ENCODE measurements at places on chromosomes 7 and 10.

- DNase-seq = no peak
Measured at GRCh38 chr10:819816-820215, 111.7 kb downstream of the LARP4B start.

GRCh38 chr10:45058992-45059561 lies 58.4 kb downstream of the ZNF22 start:
- no peak for DNase-seq

- DNase-seq = no peak
Measured at GRCh38 chr10:75137533-75138438, 26.3 kb downstream of the SAMD8 start.

DNA sequence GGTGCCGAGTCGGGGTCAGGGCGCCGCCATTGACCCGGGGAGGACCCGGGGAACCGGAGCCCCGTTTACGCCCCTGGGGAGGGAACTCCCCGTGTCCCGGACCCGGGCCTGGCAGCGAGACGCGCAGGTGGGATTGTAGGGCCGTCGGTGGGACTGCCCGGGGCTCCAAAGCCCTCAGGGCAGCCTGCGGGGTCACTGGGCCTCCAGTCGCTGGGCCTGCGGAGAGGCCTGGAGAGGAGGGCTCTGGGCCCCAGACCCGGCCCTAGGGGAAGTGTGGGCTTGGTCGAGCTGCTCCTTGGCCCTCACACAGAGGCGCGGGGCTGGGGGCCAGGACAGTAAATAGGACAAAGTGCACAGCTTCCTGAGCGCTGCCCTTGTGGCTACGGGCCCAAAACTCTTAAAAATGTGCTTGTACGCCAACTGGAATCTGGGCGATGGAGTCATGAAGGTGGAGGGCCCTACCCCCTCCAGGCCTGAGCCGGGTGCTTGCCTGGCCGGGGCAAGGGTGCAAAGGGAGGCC lies 657 bp downstream of the ECHDC3 start:
- no peak for DNase-seq

DNA sequence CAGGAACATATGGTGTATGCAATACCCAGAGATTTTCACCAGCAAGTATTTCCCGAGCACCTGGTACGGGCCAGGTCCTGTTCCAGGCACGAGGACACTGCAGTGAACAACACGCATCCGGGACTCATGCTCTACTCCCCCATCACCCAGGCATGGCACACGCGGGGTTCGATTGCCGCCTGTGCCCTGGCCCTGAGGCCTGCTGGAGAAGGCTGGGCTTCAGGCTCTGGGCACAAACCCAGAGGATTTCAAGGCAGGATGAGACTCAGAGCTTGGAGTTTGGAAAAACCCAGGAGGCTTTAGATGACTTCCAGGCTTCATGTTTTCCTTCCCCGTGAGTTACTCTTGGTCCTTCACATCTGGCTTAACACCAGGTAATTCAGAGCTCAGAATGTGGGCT lies 143.5 kb downstream of the NEURL1 start:
- DNase-seq = no peak

GRCh38 chr7:148095066-148095465 lies 495.5 kb upstream of the C7orf33 start:
- no peak for DNase-seq

GRCh38 chr7:69775231-69775771 lies 177.0 kb downstream of the AUTS2 start:
- DNase-seq = no peak

DNA sequence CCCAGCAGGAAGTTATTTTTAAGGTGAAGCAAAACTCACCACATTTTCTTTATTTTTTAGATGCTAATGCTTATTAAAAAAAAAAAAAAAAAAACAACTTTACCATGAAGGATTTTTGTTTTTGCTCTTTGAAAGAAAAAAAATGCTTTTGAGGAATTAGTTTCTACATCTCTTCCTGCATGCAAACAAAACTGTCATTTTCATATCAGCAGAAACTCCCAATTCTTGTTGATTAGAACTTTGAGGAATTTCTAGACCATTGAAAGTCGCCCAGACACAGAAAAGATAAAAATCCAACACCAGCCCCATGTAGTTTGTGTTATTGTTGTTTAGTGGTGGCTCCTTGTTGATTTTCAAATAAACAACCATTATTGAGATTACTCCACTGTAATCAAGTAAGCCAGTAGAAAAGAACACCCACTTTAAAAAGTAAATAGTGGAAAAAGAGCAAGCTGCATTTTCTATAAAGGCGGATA lies 14.3 kb downstream of the SKIDA1 start:
- DNase-seq = no peak

- DNase-seq = no peak
Measured at GRCh38 chr10:78914502-78915189, 154.1 kb upstream of the ZMIZ1 start.

- no peak for DNase-seq
Measured at GRCh38 chr7:98215561-98216495, 4.6 kb downstream of the BHLHA15 start.

- no peak for DNase-seq
Measured at GRCh38 chr10:49086889-49087288, 28.4 kb downstream of the VSTM4 start.

DNA sequence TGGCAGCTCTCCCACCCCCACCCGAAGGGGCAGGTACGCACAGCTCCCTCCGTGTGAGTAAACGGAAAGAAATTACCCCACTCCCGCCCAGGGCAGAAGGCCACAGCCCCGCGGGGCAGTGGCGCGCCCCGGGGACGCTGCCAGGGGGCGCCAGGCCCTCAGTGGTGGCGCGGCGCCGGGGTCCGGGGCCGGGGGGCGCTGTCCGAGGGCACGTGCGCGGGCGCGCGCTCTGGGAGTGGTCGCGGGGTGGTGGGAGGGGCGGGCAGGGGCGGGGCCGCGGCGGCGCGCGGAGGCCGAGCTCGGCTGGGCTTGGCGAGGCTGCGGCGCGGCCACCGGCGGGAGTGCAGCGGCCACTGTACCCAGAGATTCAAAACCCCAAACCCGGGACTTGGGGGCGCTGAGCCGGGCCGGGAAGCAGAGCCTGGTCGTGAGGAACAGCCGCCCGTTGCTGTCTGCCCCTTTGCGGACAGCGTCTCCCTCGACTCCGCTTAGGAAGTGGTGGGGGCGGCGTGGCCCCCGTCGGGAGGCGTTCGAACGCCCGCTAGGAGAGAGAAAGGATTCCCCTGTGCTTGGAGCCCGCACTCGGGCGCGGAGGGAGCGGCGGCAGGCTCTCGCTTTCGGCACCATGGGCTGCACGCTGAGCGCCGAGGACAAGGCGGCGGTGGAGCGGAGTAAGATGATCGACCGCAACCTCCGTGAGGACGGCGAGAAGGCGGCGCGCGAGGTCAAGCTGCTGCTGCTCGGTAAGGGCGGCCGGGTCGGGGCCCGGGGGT lies at the start of gene GNAI1:
GNAI1 (plus strand) TSS at position 296 of the 773 bp plus-strand sequence; CDS start at position 626, 330 bp downstream.
- DNase-seq = peak; percentile 9

DNA sequence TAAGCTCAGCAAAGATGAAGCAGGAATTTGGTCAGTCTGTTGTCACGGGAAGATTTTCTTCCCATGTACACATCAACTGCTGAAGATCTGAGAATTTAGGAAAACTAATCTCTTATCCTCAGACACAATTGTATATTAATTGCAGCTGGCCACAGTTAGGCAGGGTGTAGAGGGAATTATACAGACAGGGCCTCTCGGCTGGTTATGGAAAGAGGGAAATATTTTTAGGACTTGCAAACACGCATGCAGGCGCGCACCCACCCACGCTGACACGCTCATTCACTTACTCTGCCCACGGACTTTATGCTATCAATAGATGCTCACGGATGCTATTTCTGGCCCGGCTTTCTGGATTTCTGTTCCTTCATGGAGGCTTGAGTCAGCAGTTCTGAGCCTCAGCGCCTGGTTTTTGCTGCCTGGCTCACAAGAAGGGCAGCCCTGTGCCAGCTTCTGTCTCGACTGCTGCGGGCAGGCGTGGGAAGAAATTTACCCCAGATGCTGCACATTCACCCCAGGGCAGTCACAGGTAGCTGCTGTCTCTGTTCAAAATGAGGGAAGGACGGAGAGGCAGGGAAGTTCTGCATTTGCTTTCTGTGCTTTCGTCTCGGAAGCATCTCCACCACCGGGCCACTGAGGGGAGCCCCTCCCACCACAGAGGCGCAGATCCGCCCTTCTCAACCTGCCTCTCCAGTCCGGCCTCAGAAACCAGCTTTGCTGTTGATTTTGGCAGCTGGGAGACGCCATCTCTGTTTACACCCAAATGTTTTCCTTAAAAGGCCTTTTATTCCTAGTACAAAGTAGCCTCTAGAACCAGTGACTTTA lies 116.3 kb upstream of the BTBD16 start:
- no peak for DNase-seq

DNA sequence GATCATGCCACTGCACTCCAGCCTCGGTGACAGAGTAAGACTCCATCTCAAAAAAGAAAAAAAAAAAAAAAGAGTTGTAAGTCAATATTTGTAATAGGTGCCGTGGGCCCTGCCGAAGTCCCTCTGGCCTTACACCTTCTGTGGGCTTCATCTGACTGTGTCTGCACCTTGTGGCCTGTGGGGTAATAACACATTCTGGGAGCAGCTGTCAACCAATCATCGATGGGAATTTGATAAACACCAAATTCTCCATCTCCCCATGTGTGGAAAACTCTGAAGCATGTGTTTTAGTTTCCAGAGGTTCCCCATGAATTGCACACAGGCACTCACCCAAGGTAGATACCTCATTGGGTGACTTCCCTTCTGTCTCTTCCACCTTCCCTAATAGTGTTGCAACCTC lies 10.8 kb downstream of the ZNF394 start:
- DNase-seq = no peak

GRCh38 chr7:7177044-7177517 lies 5.3 kb upstream of the C1GALT1 start:
- no peak for DNase-seq

DNA sequence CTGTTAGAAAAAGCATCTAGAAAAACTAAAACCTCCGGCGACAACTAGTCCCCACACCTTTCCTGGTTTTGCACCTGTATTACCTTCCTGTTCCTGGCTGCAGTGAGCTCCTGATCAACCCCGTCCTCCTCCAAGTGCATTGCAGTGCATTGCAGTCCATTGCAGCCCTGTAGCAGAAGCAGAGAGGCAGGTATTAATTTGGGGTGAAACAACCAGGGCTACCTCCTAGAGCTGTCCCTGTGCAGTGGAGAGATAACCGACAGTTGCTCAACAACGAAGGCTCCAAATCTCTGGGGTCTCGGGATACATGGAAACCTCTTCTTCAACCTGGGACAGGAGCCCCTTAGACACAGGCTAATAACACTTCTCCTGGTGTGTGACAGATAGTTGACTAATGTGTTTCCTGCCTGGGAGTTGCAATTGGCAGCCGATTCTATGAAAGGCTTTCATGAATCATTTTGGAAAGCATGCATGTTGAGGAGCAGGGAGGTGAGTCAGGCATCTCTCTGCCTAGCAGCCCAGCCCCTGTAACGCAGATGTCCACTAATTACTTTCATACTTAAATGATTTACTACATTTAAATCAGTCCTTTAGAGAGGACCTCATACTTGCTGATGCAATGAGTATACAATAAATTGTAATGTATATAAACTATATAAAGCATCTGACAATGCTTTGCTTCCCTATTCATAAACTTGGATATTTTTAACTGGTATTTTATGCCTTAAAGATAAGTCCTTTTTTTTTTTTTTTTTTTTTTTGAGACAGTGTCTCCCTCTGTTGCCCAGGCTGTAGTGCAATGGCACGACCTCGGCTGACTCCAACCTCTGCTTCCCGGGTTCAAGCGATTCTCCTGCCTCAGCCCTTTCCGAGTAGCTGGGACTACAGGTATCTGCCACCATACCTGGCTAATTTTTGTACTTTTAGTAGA lies 59.0 kb downstream of the PRR15 start:
- DNase-seq = no peak

DNA sequence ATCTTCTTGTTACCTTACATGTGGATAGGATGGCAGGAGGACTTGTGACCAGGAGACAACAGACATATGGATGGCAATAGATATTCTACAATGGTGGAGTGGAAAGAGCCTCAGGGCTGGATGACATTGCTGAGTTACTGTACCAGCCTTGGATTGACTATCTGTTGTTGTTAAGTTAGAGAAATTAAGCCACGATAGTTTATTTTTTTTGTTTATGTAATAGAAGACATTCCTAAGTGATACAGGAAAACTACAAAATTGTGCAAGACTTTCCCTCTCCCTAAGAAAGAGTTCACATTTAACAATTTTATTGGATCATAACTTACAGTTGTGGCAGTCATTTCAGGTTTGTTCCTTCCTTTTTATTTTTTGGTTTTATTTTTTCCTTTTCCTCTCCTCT lies 230.7 kb upstream of the CACNA2D1 start:
- no peak for DNase-seq

- DNase-seq = no peak
Measured at GRCh38 chr7:74495112-74496086, 41.7 kb downstream of the GTF2IRD1 start.

DNA sequence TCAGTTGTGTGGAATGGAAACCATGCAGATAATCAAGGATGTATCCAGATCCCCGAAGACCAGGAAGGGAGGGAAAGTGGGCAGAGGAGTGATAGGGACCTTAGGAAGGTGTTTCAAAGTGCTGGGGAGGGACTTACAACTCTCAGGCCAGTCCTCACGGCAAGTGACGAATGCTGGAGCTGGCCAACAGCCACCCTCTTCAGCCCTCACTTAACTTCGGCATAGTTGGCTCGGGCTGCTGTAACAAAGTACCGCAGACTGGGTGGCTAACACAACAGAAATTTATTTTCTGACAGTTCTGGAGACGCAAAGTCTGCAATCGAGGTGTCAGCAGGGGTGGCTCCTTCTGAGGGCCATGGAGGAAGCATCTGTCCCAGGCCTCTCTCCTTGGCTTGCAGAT lies 265.9 kb upstream of the YAE1 start:
- no peak for DNase-seq

GRCh38 chr7:33669251-33669670 lies 236.1 kb upstream of the BMPER start:
- no peak for DNase-seq

- DNase-seq = no peak
Measured at GRCh38 chr7:25944777-25945515, 207.1 kb upstream of the NFE2L3 start.

GRCh38 chr7:27553273-27553672 lies 109.4 kb downstream of the HIBADH start:
- DNase-seq = no peak

GRCh38 chr10:69010151-69010640 lies 21.6 kb downstream of the KIFBP start:
- DNase-seq = no peak

- DNase-seq = no peak
Measured at GRCh38 chr7:18698258-18698734, 202.7 kb downstream of the HDAC9 start.

DNA sequence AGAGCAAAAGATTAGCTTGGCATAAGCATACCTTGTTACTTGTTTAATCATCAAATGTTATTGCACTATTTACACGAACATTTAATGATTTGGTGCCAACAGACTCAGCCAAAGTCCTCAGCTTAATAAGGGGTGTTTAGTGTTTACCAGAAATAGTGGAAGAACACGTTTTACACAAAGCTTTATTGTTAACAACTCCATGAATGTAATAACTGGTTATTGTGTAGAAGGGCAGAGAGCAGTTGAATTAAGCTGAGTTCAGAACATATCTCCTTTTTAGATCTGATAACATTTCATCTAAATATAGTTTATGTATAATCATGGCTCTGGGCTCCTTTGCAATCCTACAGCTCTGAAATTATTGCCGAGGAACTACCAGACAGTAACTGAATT lies 99.1 kb downstream of the CABCOCO1 start:
- no peak for DNase-seq

- DNase-seq = peak; percentile 45
Measured at GRCh38 chr7:98745722-98746318, 124.0 kb downstream of the TMEM130 start.
